Forelimb muscle (tissue), 1 donor: ENCODE measurements at places on chromosomes 2 and 18.

- no peak for DNase-seq
Observed at GRCh38 chr18:13218368-13218991, at the start of gene LDLRAD4. LDLRAD4 (plus strand) TSS chr18:13218760.

DNA sequence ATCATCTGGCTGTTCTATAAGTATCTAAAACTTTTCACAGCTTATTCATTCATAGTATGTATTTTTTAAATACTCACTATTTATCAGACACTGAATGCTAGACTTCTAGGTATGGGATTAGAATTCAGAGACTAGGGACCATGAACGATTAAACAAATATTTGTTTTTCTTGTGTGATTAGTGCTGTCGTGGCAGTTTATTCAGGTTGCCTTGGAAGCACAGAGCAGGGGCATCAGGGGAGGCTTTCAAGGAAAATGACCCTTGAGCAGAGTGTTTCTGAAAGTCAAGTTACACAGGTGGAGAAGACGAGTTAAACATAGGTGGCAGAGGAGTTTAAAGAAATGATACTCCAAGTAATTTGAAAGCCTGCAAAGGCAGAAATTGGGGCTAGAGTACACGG lies 5.7 kb downstream of the SPOPL start:
- no peak for DNase-seq

GRCh38 chr2:213086571-213086970 lies 64.8 kb downstream of the IKZF2 start:
- DNase-seq: no peak

DNA sequence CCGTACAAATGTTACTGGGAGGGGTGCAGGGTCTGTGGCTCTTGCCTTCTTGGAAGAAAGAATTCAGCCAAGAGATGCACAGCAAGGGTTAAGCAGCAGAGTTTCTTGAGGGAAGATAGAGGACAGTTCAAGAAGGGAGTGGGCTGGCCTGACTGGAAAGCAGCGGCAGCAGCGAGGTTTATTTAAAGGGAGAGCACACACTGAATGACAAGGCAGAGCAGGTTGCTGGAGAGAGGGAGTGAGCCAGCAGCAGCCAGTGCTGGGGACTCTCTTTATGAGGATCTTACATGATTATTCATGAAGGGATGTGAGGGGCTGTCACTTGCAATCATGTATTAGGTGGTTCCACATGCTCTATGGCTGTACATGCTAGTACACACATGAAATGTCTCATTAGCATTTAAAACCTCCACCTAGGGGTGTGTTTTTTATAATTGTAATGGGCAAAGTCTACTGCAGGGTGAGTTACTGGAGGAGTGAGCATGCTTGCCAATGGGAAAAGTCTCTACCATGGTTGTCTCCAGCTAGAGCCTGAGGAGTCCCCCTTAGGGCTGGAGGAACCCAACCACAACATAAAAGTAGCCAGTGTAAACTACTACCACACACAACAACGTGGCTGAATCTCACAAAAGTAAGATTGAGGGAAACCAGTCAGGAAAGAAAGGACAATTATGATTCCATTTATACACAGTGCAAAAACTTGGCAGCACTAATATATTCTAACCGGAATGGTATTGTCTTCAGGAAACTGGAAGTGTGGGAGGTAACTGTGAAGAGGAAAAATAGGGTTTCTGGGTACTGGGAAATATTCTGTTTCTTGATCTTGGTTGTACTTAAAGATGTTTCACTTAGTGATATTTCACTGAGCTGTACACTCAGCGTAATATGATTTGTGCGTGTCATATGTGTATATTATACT lies 87.6 kb upstream of the FAM110C start:
- no peak for DNase-seq

DNA sequence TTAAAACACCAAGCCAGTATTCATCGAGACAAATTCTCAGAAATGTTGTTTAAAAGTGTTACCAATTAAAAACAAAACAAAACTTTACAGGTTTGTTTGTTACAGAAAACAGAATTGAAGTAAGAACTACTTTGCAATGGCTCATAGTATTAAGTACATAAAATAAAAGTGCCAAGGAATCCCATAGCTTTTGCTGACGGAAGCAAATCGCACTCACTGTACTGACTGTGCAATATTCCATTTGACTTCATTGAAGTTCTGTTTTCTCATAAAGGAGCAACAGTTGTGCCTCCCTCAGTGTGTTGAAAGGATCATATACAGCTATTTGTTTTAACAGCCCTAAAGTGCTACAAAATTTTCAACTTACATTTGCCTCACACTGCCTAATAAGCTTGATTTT lies 507.8 kb downstream of the SPAG16 start:
- no peak for DNase-seq

DNA sequence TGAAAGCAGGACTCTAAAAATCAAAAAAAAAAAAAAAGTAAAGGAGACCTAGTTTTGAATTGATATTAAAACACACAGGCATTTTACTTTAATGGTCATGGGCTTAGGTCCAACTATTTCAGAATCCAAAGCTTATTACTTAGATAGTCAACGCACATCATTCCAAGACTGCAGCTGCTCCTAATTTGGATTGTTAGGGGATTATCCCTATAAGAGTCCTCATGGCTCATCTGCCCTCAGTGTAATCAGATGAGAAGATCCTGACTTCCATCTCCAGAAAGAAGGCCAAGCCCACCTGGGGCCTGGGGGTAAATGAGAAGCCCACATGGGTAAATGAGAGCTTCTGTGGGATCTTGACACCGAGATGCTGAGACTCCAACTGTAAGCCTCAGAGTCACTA lies 424.2 kb downstream of the NRXN1 start:
- DNase-seq: no peak

DNA sequence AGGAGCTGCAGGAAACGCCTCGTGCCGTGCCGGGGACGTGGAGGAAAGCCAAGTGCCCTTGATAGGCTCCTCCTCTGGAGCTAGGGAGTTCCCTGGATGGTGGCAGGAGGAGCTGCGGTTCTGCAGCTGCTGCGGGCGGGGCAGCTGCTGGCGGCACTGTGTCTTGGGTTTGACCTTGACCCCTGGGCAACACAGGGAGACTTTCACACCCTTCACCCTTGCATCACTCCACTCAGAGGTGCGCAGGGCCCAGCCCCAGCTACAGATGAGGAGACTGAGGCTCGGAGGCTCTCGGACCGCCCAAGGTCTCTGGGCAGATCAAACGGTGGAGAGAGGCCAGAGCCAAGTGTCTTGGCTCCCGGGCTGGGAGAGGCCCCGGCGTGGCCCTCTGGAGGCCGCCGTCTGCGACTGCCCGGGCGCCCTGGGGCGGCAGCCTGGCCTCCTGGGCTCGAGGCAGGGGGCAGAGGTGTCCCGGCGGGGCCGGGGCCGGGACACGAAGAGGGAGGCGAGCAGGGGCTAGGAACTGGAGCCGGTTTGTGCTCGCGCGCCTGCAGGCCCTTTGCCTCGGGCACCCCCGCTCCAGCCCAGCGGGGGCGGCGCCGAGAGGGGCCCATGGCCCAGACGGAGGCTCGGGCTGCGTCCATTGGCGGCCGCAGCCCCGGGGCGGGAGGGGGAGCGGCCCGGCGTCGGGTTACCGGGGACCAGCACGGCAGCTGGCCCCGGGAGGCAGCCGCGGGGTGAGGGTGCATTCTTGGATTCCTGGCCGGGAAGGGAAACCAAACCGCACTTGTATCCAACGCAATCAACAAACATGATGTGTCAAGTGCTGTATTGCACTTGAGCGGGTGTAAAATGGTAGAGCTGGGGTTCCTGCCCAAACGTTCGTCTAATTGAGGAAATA lies 129.6 kb upstream of the SLC1A4 start:
- no peak for DNase-seq

- DNase-seq: no peak
Observed at GRCh38 chr2:104428155-104428554, 425.8 kb upstream of the POU3F3 start.

- no peak for DNase-seq
Observed at GRCh38 chr2:230203110-230203676, 16.6 kb downstream of the SP110 start.

DNA sequence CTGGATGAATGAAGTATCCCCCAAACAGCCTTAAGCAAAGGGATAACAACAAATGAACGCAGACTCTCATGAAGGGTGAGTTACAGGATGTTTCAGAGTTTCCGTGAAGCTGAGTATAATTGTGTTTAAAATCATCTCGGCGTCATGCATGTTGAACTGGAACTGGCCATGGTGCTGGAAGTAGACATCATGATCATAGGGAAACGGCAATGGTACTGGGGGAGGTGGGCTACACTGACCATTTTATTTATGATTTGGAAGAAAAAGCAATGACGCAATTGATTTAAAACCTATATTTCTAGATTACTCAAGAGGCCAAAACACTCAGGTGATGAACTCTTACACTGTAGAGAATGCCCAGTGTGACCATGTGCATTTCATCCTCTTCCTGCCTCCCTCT lies 387.9 kb upstream of the MYT1L start:
- DNase-seq: no peak

GRCh38 chr2:45707006-45707405 lies 55.5 kb downstream of the PRKCE start:
- no peak for DNase-seq

- no peak for DNase-seq
Observed at GRCh38 chr18:61742565-61743429, 150.0 kb downstream of the RNF152 start.

- DNase-seq: no peak
Observed at GRCh38 chr2:206937555-206937954, 1.8 kb upstream of the CPO start.

- no peak for DNase-seq
Observed at GRCh38 chr18:32422978-32423740, 47.5 kb downstream of the GAREM1 start.

GRCh38 chr18:2627821-2628276 lies 27.7 kb upstream of the SMCHD1 start:
- no peak for DNase-seq

DNA sequence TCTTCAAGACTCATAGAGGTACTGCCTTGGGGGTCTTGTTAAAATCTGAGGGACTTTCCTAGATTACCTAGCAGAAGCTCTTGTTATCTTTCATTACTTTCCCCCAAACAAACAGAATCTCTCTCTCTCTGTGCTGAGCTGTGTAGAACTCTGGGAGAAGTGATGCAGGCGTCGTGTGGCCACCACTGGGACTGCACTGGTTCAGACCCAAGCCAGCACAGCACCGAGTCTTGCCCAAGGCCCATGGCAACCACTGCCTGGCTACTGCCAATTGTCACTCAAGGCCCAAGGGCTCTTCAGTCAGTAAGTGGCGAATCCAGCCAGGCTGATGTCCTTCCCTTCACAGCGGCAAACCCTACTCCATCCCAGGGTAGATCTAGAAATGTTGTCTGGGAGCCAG lies 28.6 kb downstream of the PPP1R1C start:
- no peak for DNase-seq

DNA sequence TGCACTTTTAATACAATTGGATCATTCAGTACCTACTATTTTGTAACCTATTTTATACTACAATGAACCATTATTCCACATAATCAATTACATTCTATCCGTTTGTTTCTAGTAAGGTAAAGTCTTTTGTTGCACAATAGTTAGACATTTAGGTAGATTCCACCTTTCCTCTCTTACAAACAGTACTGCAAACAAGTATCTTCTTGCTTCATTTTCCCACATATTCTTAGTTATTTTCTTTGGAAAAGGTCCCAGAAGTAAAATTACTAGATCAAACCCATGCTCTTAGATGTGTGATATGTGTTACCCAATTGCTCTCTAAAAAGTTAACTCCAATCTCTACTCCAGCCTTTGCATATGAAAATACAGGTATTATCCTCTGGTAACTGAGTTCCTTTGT lies 49.6 kb downstream of the SPIRE1 start:
- DNase-seq: no peak

GRCh38 chr18:58682429-58683069 lies 11.3 kb downstream of the MALT1 start:
- no peak for DNase-seq

DNA sequence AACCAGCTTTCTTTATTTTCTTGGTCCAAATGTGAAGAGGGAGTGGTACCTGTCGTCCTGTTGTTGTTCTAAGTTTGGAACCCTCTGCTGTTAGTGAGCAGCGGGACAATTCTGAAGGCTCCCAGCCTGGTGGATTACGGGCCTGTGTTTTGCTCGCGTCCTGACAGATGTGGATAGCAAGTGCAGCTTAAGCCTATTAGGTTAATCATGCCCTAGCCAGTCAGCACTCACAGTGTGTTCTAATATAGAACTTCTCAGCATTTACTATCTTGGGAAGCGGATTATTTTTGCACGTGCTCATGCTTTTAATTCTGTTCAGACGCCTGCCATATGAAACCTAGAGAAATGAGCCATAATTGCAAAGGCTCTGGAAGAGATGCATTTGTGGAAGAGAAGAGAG lies at the start of gene PCARE:
PCARE (minus strand) TSS at position 113 of the 400 bp plus-strand sequence. CDS start 262 bp downstream, outside the sequence.
- no peak for DNase-seq

GRCh38 chr18:6044773-6045172 lies 149.5 kb upstream of the TMEM200C start:
- DNase-seq: no peak

GRCh38 chr18:62975785-62976184 lies 260.4 kb downstream of the PHLPP1 start:
- no peak for DNase-seq

- DNase-seq: no peak
Observed at GRCh38 chr2:28956415-28956826, 24.7 kb upstream of the TOGARAM2 start.

DNA sequence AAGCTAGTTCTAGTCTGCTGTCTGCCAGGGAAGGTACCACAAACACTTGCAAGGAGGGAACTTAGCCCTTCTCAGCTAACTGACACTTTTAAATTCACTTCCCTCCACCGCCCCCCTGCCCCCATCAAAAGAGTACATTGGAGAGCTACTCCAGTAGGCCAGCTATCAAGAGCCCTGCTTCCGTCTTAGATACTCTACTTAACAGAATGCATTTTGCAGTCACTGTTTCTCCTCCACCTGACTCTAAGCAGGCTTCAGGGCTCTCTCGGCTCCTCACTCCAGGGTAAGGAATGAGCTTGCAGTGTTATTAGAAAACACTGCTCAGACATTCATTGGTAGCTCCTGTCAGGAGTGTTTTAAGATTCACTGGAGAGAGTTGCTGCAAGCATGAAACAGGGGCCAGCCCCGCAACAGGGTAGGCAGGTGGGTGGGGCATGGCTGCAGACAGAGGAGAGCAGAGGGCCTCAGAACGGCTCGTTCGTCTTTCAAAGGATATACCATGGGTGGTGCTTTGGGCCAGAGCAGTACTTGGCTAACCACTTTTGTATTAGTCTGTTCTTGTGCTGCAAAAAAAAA lies 35.3 kb upstream of the PDCL3 start:
- DNase-seq: no peak

DNA sequence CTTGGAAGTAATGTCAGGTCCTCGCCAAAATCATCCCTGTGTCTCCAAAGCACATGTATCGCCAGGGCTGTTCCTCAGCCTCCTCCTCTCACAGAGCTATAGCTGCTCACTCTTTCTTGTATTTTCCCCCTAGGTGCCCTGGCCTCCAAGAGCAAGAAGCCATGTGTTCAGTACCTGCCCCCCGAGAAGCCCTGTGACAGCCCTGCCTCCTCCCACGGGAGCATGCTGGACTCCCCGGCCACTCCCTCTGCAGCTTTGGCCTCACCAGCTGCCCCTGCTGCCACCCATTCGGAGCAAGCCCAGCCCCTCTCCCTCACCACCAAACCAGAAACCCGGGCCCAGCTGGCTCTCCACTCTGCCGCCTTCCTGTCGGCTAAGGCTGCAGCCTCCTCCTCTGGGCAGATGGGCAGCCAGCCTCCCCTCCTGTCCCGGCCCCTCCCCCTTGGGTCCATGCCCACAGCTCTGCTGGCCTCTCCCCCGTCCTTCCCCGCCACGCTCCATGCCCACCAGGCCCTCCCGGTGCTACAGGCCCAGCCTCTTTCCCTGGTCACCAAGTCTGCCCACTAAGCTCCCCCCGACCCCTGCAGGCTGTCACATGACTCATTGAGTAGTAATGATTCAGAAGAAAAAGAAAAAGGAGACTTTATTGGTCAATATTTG lies 18.8 kb downstream of the TGOLN2 start:
- no peak for DNase-seq

- DNase-seq: no peak
Observed at GRCh38 chr2:1738163-1738562, 6.2 kb downstream of the PXDN start.
